Smooth muscle cell of bladder (primary cell): ENCODE measurements at places on chromosomes 2 and 18. TPM values are rescaled to one million over a fixed set of nuclear protein-coding genes. Genes with fewer than 3 reads are reported as not detected.

Gene RSAD2
- total RNA-seq: 0.14 and 0.55 TPM in 2 replicates

Gene PTH2R
- under 0.01 TPM in 1 of 2 replicates, not detected in the other for total RNA-seq

Gene LYPD6B
- 0.18 and 2.0 TPM in 2 replicates for total RNA-seq

Gene GKN1
- not detected in 2 replicates for total RNA-seq

Gene PJVK
- total RNA-seq: 1.8 and 2.1 TPM in 2 replicates

Gene SCYGR4
- total RNA-seq: 0.09 TPM in 1 of 2 replicates, not detected in the other

Gene SLC38A11
- under 0.01 and 0.55 TPM in 2 replicates for total RNA-seq

Gene ZNF521
- 25.0 and 37.3 TPM in 2 replicates for total RNA-seq

Gene SKOR2
- not detected in 2 replicates for total RNA-seq

Gene DUSP11
- total RNA-seq: 19.2 and 21.7 TPM in 2 replicates

Gene DRC1
- total RNA-seq: not detected in 2 replicates

Gene RFTN2
- total RNA-seq: 6.9 and 10.5 TPM in 2 replicates

Gene LAPTM4A
- total RNA-seq: 214 and 217 TPM in 2 replicates

Gene SERPINB2
- total RNA-seq: 0.74 and 1.00 TPM in 2 replicates

Gene PLEKHH2
- 4.6 and 5.3 TPM in 2 replicates for total RNA-seq

Gene XDH
- total RNA-seq: 0.14 TPM in 1 of 2 replicates, not detected in the other

Gene SPATS2L
- 72.4 and 75.3 TPM in 2 replicates for total RNA-seq

Gene PDE11A
- total RNA-seq: under 0.01 TPM in 2 replicates

Gene TSPYL6
- not detected in 2 replicates for total RNA-seq

Gene RIT2
- total RNA-seq: not detected in 2 replicates

Gene CHRNG
- total RNA-seq: not detected in 2 replicates

Gene AQP12A
- total RNA-seq: not detected in 2 replicates

Gene MAP3K20
- total RNA-seq: 66.4 and 93.6 TPM in 2 replicates

Gene TMEFF2
- total RNA-seq: 3.0 TPM in 2 replicates

Gene CNGA3
- total RNA-seq: under 0.01 TPM in 1 of 2 replicates, not detected in the other

Gene VAMP5
- total RNA-seq: 32.8 and 39.0 TPM in 2 replicates

Gene DYSF
- 0.14 and 0.65 TPM in 2 replicates for total RNA-seq

Gene EVX2
- total RNA-seq: under 0.01 TPM in 1 of 2 replicates, not detected in the other

Gene MYCN
- not detected in 2 replicates for total RNA-seq

Gene DPP4
- total RNA-seq: 235 and 251 TPM in 2 replicates

Gene ZAP70
- total RNA-seq: not detected in 2 replicates

Gene UGT1A8
- total RNA-seq: 0.37 and 0.71 TPM in 2 replicates

Gene RABL2A
- total RNA-seq: 7.5 and 7.7 TPM in 2 replicates

Gene SOCS6
- total RNA-seq: 49.5 and 54.5 TPM in 2 replicates

Gene SF3B6
- 127 and 139 TPM in 2 replicates for total RNA-seq

Gene ATP6V1C2
- total RNA-seq: under 0.01 TPM in 1 of 2 replicates, not detected in the other

Gene ANKRD23
- 1.00 and 1.3 TPM in 2 replicates for total RNA-seq

Gene SDC1
- total RNA-seq: 16.8 and 30.7 TPM in 2 replicates

Gene EPAS1
- total RNA-seq: 42.0 and 55.2 TPM in 2 replicates

Gene BCL11A
- total RNA-seq: 0.14 TPM in 1 of 2 replicates, not detected in the other

Gene EN1
- 0.18 TPM in 1 of 2 replicates, not detected in the other for total RNA-seq

Gene STAT4
- 1.4 and 2.0 TPM in 2 replicates for total RNA-seq

Gene DIS3L2
- total RNA-seq: 16.0 and 16.4 TPM in 2 replicates

Gene SGO2
- 2.1 TPM in 2 replicates for total RNA-seq

Gene CHPF
- total RNA-seq: 74.4 and 134 TPM in 2 replicates

Gene STK16
- total RNA-seq: 24.2 and 30.7 TPM in 2 replicates

Gene NBAS
- total RNA-seq: 118 and 131 TPM in 2 replicates

Gene DCDC2C
- not detected in 2 replicates for total RNA-seq
